Activated CD4-positive, alpha-beta T cell treated with anti-CD3 and anti-CD28 coated beads, Interleukin-2, Interleukin-4, amounts not matched to agents 100 ng/mL and 50 ng/mL, durations not matched to agents 16 hours and 8 hours (primary cell): ENCODE measurements at places on chromosomes 12 and 14.

DNA sequence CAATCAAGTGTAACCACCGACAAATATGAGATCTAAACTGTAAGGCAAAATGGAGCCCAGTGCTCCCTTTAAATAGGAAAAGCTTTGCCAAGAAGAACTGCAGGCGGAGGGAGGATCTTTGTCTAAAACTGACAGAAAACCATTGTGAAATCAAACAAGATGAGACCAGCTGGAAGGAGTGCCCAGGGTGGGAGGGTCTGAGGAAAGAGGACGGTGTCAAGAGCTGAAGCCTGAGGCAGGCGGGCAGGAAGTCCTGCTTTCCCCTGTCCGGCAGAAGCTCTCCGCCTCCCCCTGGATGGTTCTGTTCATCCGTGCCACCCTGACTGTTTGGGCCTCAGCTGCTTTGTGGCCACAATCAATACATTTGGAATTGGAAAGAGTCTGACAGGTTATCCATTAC is 37.5 kb downstream of the CDC42BPB start:
- no peak for DNase-seq

DNA sequence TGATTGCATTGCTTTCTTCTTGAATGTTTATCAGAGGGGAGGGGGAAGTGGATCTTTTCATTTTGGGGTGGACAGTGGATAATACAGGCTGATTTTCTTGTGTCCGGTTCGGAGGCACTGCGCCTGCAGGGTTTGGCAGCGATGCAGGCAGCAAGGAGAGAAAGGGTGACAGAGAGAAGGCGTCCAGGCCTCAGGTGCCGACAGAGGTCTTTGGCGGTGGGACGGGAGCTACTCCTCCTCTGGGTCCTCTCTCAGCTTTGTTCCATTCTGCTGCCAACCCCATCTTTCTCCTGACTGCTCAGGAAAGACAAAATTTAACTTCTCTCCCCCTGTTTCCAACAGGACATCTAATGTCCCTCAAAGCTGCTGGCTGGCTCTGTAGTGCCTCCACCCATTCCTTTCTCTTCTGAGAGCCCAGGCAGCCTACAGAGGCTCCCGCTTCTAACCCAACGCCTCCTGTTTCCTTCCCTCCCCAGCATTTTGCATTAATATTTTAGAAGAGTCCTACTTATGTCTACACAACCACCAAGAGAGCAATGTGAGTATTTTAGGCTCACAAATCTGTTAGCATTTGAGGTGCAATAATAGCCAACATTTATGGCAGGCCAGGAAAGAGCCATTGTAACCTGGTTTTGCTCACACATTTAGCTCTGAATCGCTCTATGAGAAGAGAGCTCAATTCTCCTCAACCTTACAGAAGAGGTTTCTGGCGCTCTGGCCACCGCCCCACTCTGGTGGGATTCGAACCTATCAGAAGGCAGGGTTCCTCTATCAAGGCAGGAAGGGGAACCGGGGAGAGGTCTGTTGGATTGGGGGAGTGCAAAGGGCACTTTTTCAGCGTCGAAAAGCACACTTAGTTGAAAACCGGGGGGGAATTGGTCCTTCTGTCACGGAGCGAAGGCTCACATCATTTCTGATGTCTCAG is 7.1 kb upstream of the TBX5 start:
- no peak for DNase-seq

GRCh38 chr14:69685218-69685616 is 73.8 kb downstream of the SUSD6 start:
- DNase-seq, result peak; percentile 93

DNA sequence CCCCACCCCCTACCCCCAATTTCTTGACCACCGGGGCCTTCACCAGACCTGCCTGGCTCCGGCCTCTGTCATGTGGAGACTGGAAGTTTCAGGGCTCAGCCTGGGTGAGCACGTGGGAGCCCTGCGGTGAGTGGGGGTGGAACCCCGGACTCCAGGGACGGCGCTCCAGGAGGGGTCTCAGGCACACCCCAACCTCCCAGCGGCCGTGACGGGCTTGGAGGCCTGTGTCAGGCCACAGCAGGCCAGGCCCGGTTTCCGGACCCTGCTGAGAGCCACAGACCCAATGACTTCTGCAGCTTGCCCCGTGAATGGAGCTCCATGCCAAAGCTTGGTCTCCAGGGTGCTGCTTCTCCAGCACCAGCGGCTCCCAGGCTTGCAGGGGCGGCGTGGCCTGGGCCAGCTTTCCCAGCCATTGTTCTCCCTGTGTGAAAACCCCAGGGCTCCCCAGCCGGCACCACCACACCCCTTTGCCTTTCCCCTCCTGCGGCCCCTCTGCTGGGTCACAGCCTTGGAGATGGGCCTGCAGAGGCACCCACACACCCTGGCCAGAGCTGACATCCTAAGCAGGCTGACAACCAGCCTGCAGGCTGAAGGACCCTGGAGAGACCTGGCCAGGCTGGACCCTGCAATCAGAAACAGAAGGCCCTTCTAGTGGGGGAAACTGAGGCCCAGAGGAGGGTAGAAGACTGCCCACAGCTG is 186.2 kb upstream of the C14orf180 start:
- DNase-seq, result no peak

- no peak for DNase-seq
These were observed 459.5 kb upstream of the PDE3A start for GRCh38 chr12:19908830-19909229.

DNA sequence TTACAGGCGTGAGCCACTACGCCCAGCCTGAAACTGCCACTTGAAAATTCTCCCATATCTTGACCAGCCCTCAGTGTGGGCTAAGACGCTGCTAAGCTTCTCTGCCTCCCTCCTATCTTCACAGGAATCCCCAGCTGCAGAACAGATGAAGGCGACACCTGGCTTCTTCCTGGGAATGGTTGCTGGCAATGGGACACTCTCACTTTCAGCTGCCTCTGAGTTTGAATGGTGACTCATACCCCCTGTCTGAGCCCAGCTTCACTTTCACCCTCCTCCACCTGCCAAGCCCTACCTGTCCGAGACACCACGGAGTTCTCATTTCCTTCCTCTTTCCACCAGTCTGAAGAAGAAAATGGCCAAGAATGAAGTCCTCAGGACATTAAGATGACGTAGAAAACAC is 18.3 kb upstream of the VASH1 start:
- DNase-seq, result no peak

DNA sequence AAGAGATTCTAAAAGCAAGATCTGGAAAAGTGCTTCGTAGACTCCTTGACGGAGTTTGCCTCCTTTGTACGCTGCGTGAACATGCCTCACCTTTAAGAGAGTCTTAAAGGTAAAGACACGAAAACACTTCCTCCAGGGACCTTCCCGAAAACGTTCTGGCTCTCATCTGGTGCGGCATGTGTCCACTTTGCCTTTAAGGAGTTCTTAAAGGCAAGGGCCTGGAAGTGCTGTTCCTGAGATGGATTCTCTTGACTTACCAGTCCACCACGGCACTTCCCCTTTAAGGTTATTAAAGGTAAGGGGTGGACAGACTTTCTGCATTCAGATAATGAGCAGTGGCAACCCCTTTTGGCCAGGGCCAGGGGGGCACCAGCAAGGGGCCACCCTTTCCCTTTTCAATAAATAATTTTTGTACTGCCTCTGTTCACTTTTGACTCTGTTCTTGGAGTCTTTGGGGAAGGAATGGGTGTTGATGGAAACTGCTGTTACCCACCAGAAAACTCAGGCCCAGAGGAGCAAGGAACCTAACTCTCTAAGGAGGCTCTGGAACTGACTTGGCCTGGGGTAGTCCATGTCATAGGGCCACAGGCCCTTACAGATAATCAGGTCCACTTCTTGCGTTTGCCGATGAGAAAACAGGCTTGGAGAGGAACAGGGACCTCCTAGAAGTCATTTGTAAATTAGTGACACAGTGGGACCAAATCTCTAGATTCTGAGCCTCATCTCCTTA is 4.4 kb downstream of the REM2 start:
- peak; percentile 50 for DNase-seq

- DNase-seq, result no peak
These were observed 187.4 kb upstream of the SLC16A7 start for GRCh38 chr12:59408431-59408830.

DNA sequence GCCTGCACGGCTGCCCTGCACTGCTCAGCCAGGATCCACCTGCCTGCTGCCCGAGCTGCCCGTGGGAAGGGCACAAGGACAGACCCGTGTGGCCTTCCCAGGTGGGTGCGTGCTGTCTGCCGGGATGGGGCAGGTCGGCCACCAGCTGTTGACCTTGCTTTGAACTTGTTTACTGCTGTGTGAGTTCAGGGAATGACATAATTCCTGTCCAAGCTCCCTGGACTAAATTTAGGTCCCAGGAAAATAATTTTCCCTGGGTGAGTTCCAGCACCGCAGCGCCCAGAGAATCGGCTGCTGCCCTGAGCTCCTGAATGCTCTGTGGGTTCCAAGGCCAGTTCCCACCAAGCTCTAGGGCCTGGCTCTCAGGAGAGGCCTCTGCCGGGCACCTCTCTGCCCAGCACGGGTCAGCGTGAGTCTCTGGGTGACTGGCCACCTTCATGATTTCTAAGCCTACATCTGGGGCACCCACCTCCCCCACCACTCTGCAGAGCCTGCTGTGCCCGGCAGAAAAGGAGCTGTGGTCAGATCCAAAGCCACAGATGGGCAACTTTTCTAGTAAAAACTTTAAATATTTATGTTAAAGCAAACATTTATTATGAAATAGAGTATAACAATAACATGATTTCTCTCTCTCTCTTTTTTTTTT is 27.2 kb upstream of the MLXIP start:
- DNase-seq, result no peak

DNA sequence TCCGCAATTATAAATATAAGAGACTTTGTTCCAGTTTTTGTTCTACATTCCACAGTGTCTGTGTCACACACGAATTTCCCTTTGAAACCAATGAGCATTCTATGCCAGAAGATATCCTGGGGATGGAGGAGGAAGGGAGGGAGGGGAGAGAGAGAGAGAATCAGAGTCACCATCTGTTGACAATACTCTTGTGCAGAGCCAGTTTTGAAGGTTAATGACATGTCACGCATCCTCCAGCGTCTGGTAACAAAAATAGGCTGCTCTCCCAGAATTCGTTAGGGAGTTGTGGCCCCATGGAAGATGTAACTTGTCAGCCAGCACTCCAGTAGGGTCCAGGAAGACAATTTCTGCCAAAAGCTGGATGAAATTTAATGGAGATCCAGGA is 213.5 kb upstream of the KRR1 start:
- DNase-seq, result no peak

GRCh38 chr14:45015133-45015532 is 53.1 kb downstream of the TOGARAM1 start:
- no peak for DNase-seq

DNA sequence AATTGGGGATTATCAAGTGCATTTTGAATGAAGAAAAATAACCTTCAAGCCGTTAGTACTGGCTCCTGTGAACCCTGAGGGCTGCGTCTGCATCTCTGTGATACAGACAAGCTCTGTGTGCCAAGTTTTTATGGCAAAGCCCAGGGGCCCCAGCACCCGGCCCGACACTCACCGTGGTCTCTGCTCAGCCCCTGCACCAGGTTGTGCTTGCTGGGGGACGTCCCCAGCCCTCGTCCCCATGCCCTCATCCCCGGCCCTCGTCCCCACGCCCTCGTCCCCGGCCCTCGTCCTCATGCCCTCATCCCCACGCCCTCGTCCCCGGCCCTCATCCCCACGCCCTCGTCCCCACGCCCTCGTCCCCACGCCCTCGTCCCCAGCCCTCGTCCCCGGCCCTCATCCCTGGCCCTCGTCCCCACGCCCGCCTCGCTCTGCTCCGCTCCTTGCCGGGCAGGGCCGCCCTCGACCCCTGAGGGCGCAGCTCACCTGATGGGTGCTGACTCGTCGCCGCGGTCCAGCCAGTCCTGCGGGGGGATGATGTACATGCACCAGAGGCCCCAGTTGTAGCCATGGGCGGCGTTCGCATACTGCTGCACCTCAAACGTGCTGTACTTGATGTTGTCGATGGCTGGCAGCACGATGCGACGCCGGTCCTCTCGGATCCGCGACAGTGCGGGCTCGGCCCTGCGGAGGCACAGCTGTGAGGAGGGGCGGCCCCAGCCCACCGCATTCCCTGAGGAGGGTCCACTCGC is 72.0 kb downstream of the GALNT9 start:
- DNase-seq, result no peak

GRCh38 chr14:55410876-55411275 is 754 bp downstream of the ATG14 start:
- no peak for DNase-seq

DNA sequence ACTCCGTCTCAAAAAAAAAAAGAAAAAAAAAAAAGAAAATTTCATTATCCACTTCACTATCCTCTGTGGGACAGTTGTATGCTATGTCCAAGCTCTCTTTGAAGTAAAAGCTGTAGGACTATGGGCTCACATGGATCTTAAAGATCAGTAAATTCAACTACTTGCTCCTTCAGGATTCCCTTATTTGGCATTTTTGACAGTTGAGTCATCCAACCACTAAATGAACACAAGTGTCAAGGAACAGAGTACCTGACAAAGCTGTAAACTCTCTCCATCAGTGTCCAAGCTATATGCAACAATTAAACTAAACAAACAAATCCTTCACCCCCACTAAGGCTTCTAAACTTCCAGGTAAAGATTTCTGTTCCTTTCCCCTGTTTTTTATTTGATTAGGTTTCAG is 177.0 kb downstream of the CEP128 start:
- no peak for DNase-seq

DNA sequence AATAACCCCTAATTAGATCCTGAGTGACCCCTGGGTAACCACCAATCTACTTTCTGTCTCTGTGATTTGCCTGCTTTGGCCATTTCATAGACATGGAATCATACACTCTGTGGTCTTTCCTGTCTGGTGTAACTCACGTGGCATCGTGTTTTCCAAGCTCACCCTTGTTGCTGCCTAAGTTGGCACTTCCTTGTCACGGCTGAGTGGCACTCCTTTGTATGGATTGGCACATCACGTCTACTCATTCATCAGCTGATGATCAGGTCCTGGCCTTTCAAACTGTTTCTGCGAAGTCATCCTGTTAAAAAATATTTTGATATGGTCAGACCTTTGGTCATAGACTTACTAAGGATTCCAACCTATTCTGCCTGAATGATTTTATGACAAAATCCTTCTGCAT is 87.7 kb downstream of the GLT1D1 start:
- no peak for DNase-seq

- peak; percentile 32 for DNase-seq
These were observed 768 bp downstream of the OXA1L start for GRCh38 chr14:22767323-22767589.

DNA sequence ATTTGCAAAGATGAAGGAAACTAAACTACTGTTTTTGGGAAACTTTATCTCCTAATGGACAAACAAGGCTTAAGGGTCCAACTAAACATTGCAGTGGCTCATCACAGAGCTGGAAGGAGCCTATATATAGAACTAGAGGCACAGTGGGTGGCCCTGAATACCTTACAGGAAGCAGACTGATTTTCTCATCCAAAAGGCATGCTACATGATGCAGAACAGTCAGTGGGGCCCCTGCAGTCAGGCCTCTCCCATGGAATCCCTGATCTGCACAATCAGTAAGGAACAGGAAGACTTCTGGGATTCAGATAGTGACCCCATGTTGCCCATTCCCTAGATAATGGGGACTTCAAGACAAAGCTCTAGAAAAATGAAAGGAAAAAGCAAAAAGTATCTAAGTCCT is 1.9 kb upstream of the LLPH start:
- no peak for DNase-seq

DNA sequence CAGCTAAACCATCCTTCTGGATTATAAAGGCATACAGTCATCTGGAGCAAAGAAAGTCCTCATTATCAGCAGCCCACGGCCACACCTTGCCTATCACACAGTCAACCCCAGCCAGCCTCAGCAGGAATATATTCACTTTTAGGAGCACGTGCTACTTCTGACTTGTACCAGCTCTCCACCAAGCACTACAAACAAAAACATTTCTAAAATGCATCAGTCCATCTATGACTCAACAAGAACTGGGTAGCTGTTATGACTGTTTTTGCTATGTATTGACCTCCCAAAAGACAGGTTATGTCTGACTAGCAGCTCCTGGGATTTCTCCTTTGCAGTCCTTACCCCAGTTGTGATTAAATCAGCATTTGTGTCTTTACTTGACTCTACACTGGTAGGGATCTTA is 31.2 kb downstream of the NUAK1 start:
- no peak for DNase-seq
